ENCODE measurements at places on chromosomes 2 and 18. TPM values are rescaled to one million over a fixed set of nuclear protein-coding genes. Genes with fewer than 3 reads are reported as not detected.

DNA sequence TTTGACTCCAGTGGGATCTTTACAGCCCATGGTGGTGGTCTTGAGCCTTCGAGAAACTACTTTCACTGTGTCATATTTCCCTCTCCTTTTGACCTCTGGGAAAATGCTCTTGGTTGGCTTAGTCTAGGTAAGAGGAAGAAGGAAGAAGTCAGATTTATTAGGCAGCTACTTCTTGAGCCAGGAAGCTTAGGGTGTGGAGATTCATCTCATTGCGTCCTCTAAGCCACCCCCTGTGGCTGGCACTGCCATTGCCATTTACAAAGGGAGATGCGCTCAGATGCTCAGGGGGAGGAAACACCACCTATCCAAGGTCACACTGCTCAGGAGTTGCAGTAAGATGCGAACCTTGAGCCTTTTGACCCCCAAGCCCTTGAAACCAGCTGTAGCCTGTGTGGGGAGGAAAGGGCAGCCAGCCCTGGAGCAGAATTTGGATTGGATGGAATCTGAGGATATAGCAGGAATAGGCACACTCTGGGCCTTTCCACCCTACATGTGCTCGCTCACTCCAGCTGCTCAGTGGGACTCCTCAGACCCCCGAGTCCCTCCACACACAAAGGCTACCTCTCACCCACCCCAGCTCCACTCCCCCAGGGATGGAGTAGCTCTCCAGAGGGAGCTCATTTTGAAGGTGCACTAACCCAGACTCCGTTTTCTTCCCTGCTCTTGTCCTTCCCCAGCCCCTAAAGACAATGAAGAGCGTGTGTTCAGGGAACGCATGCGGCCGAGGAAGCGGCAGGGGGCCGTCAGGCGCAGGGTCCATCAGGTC, 321.3 kb upstream of the EPAS1 start:
- DNase-seq, result no peak
- no peak overlapping the region for H3K27ac ChIP-seq
- no peaks in the 10 kb centered on the region for H3K27me3 ChIP-seq
- no peaks in the 10 kb centered on the region for H3K4me1 ChIP-seq

- H3K27me3 ChIP-seq, result no peaks in the 10 kb centered on the region
- no peaks in the 10 kb centered on the region for H3K4me1 ChIP-seq
- no peak for DNase-seq
Measured at GRCh38 chr2:16625759-16626158, 39.9 kb downstream of the CYRIA start.

DNA sequence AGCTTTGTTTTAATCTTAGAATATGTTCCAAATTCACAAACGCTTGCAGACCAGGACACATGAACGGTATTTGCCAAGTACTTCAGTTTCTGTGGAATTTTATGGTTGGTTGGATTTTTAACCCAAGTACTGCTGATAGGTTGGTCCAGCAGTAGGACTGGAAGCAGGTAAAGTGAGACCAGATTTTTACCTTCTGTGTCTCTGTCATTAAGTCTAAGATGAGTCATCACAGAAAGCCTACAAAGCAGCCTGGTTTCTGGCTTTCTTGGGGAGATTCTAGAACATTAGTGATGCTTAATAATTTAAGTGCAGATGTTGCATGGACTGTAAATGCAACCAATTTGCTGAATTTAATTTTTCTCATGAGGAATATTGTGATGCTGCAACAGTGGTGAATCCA, 100.5 kb downstream of the SCG2 start:
- no peaks in the 10 kb centered on the region for H3K36me3 ChIP-seq
- H3K4me3 ChIP-seq, result no peak overlapping the region
- DNase-seq, result no peak
- H3K27me3 ChIP-seq, result no peaks in the 10 kb centered on the region
- H3K4me1 ChIP-seq, result no peaks in the 10 kb centered on the region

DNA sequence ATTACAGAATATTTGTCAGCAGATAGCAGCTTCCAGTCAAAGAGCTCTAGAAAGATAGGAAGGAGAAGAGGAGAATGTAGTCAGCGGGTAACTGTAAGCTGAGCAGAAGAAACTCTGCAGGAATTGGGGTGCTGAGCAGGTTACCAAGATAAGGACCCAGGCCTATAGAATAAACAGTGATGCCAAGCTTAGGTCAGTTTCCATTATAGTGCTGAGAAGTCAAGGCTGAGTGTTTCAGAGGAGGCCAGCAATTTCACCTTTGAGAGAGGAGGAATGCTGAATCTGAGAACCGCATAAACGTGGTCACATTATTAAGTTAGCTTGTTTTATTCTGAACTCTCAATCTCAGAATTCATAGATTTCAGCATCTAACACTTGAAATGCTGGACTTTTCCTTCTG, 13.9 kb downstream of the NAB1 start:
- H3K27me3 ChIP-seq, result no peaks in the 10 kb centered on the region
- peaks cover 2% of the 10 kb centered on the region for H3K36me3 ChIP-seq
- H3K27ac ChIP-seq, result no peak overlapping the region
- H3K4me1 ChIP-seq, result no peaks in the 10 kb centered on the region
- H3K4me3 ChIP-seq, result no peak overlapping the region
- DNase-seq, result no peak

GRCh38 chr2:69509011-69509749, 71.9 kb upstream of the NFU1 start:
- H3K27me3 ChIP-seq, result no peaks in the 10 kb centered on the region
- no peak overlapping the region for H3K4me3 ChIP-seq
- H3K36me3 ChIP-seq, result peaks cover 22% of the 10 kb centered on the region
- no peak overlapping the region for H3K27ac ChIP-seq
- no peak for DNase-seq

- no peaks in the 10 kb centered on the region for H3K4me1 ChIP-seq
- no peaks in the 10 kb centered on the region for H3K27me3 ChIP-seq
- H3K4me3 ChIP-seq, result no peak overlapping the region
- no peak overlapping the region for H3K27ac ChIP-seq
- no peaks in the 10 kb centered on the region for H3K36me3 ChIP-seq
Measured at GRCh38 chr18:79507076-79507545, 111.4 kb downstream of the NFATC1 start.

GRCh38 chr2:164935118-164936101, 19.9 kb downstream of the SLC38A11 start:
- H3K27me3 ChIP-seq, result no peaks in the 10 kb centered on the region
- H3K4me3 ChIP-seq, result no peak overlapping the region
- H3K36me3 ChIP-seq, result no peaks in the 10 kb centered on the region
- no peaks in the 10 kb centered on the region for H3K4me1 ChIP-seq
- DNase-seq, result no peak

Gene PARD3B
- total RNA-seq, result 3.6 TPM

- peaks cover 13% of the 10 kb centered on the region for H3K4me1 ChIP-seq
- no peak overlapping the region for H3K4me3 ChIP-seq
- peaks cover 3% of the 10 kb centered on the region for H3K36me3 ChIP-seq
- DNase-seq, result no peak
- H3K27ac ChIP-seq, result no peak overlapping the region
Measured at GRCh38 chr2:224517963-224518362, 67.2 kb downstream of the CUL3 start.

GRCh38 chr2:188787021-188787657, 187.0 kb upstream of the COL3A1 start:
- no peak overlapping the region for H3K27ac ChIP-seq
- H3K4me1 ChIP-seq, result no peaks in the 10 kb centered on the region
- H3K4me3 ChIP-seq, result no peak overlapping the region
- no peaks in the 10 kb centered on the region for H3K36me3 ChIP-seq
- no peaks in the 10 kb centered on the region for H3K27me3 ChIP-seq

Gene YES1
- 91.6 TPM for total RNA-seq

DNA sequence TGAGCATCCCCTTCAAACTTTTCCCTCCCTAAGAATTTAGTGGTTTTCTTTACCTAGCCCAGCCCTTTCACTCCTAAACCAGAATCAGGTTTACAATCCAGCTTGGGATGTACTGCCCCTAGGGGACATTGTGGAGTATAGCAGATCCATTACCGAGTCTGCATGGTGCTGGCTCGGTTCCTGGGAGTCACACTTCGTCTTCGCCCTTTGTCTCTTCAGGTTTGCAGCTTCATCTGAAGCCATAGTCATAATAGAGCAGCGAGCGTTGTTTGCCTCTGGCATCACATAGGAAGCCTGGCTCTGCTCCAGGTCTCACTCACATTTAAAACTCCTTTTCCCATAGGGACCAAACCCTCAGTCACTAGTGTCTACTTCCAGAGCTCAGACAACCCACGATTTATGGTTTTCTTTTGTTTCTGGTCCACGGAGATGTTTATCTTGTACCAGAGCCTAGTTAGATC, 16.8 kb upstream of the LYPD6 start:
- no peak overlapping the region for H3K27ac ChIP-seq
- H3K36me3 ChIP-seq, result no peaks in the 10 kb centered on the region
- H3K4me3 ChIP-seq, result no peak overlapping the region
- H3K4me1 ChIP-seq, result no peaks in the 10 kb centered on the region
- H3K27me3 ChIP-seq, result peaks cover 5% of the 10 kb centered on the region

GRCh38 chr2:239232195-239232578, 168.6 kb downstream of the HDAC4 start:
- no peaks in the 10 kb centered on the region for H3K27me3 ChIP-seq
- no peak for DNase-seq
- H3K4me3 ChIP-seq, result no peak overlapping the region
- H3K36me3 ChIP-seq, result no peaks in the 10 kb centered on the region
- H3K27ac ChIP-seq, result no peak overlapping the region

DNA sequence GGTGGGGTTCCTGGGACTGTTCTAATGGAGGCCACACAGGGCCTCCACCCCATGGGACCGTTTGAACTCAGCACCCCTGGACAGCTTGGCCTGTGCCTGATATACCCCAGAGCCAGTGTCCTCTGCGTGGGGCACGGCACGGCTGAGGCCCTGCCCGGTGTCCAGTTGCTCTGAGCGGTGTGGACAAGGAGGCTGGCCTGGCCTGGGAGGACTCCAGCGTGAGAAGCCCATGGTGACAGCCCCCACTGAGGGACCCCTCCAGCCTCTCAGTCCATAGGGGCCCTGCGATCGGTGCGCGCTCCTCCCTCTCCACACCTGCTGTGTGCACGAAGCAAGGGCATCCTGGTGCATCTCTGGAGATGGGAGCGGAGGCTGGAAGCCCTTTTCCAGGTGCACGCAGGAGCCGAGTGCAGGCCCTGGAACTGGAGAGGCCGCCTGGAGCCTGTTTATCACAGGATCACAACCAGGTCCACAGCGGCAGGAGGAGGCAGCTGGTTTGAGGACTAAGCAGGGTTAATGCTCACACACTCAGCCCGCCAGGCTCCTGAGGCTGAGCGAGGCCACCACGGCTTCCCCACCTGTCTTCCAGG, 120.2 kb downstream of the PTGR3 start:
- no peaks in the 10 kb centered on the region for H3K27me3 ChIP-seq
- no peak overlapping the region for H3K4me3 ChIP-seq
- DNase-seq, result no peak
- H3K4me1 ChIP-seq, result no peaks in the 10 kb centered on the region

DNA sequence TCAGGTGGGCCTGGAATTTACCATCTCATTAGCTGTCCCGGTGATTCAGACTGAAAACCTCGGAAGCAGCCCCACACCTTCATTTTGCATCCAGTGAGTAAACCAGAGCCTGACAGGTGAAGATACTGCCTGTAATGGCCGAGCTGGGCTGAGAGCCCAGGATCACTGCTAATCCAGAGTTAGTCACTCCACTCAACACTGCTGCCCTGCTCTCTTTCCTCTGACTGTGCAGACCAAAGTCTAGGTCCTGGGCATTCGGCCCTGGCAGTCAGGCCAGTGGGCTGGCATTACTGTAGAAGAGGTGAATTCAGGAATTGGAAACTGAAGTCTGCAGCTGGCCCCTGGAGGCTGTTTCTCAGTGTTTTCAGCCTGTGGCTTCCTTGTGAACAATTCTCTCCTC, 44.3 kb downstream of the TMEM17 start:
- H3K27me3 ChIP-seq, result no peaks in the 10 kb centered on the region
- H3K4me1 ChIP-seq, result peaks cover 5% of the 10 kb centered on the region
- no peak overlapping the region for H3K4me3 ChIP-seq
- DNase-seq, result no peak

Gene ALLC
- total RNA-seq, result not detected

GRCh38 chr2:185316383-185316782, 422.2 kb upstream of the FSIP2 start:
- H3K36me3 ChIP-seq, result no peaks in the 10 kb centered on the region
- no peaks in the 10 kb centered on the region for H3K4me1 ChIP-seq
- no peak overlapping the region for H3K4me3 ChIP-seq
- no peaks in the 10 kb centered on the region for H3K27me3 ChIP-seq
- no peak for DNase-seq
- H3K27ac ChIP-seq, result no peak overlapping the region
